ENCODE measurements at places on chromosomes 5 and 9.

DNA sequence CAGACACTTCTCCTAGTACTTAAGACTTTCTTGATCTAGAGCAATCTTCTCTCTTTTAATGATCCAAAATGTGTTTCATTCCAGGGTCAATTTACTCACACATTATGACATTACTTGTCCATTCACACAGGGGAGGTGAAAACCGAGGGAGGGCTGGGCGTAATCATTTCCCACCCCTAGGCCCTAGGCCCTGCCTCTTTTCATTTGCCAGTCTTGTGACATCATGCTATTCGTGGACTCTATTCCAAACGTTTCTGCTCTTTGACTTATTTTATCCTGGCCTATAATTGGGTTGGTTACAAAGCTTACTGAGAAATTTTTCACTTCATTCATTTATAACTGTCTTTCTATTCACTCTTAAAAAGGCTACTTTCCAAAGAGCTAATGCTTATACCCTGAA lies 2.4 kb downstream of the DCAF12 start:
- no peak for DNase-seq

DNA sequence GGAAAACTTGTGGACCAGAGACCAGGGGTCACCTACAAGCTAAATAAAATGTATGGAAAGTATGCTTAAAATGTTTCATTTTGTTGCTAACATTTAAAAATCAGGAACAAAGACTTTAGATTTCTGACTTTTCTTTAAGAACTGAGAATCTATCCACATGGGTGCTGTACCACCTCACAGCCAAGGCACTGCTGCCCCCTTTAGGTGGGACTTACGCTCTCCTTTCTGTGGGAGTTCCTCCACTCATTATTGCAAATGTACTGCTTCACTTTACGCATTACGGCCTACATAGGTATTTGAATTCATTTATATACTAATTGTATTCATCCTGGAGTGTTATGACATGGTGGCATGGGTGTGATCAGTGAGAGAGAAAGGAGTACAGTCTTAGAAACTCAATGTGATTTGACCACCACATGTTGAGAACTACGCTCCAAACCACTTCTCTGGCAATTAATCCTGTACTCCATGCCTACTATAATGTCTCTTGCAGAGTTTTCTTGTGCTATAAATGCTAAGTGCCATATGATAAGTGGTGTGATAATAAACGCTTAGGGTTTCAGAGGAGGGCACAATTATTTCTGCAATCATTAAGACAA lies 24.7 kb upstream of the CETN3 start:
- peak; percentile 12 for DNase-seq

GRCh38 chr9:3893519-3893918 lies 367.7 kb upstream of the RFX3 start:
- no peak for DNase-seq

- no peak for DNase-seq
Measured at GRCh38 chr5:170634256-170634990, 130.6 kb downstream of the KCNIP1 start.

DNA sequence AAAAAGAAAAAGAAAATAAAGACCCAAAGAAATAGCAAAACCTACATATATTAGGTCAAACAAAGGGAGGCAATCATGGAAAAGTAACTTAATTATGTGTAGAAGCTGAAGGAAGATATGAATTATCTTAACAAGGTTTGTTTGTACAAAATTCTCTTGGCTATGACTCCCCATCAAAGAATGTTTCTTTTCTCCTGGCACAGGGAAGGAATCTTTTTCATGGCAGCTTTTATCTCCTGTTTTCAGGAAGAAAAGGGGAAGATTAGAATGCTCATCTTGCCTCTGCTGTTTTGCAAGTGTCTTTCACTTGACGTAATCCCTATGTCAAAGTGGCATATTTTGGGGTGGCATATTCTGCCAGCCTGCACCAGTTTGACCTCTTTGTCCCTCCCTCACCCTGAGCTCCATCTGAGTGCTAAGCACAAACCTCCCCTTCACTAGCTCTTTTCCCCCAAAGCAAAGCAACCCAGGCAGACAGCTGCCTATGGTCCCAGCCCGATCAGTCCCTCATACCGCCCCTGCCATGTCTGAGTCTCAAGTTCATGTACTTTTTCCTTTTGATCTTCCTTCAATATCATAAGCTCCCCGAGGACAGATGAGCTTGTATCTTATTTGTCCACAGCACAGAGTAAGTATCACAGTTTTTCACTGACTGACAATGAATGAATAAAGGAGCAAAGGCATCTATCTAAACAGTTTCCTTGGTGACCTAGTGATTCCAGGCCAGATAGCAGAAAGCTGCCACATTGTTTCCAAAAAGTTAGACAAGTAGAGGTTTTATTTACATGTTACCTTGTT lies 242.8 kb upstream of the ANKRD55 start:
- no peak for DNase-seq

DNA sequence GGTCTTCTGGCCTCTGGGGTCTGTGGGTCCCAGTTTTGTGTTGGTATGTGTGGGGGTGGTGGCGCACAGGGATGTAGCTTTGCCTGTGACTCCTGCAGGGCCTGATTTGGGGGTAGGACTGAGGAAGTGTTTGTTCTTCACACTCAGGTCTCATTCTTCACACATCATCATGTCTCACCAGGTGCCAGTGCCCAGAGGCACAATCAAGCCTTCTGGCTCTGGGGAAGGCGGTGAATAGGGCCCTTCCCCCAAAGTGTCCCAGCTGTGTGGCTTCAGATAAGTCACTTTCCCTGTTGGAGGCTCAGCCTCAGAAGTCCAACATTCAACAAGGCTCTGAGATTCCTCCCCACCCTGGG lies 5.1 kb downstream of the DBN1 start:
- no peak for DNase-seq

- DNase-seq: no peak
Measured at GRCh38 chr9:107260437-107261081, 22.5 kb upstream of the RAD23B start.

DNA sequence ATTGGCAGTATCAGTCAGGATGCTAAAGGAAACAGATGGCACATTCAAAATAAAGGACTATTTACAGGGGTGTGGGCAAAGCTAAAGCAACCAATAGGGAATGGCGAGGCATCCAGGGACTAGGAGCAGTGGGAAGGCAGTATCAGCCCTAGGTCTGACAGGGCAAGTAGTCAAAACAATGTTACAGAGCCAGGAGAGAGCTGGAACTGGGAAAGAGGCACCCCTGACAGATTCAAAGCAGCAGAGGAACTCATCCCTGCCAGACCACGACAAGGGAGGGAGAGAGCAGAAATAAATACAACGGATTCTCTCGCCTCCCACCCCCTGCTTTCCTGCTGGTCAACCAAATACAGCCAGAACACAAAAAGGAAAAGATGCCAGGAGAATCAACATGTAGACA lies 371.5 kb downstream of the NR2F1-AS1 start:
- no peak for DNase-seq

GRCh38 chr5:154370119-154370518 lies 75.7 kb upstream of the SAP30L start:
- DNase-seq: no peak

- no peak for DNase-seq
Measured at GRCh38 chr9:20559231-20559890, 62.9 kb downstream of the MLLT3 start.

- DNase-seq: no peak
Measured at GRCh38 chr9:88056876-88057275, 81.4 kb downstream of the SPATA31C2 start.

GRCh38 chr9:89178830-89179539 lies 367 bp upstream of the SHC3 start:
- no peak for DNase-seq

- no peak for DNase-seq
Measured at GRCh38 chr9:133122935-133123611, 2.0 kb upstream of the RALGDS start.

DNA sequence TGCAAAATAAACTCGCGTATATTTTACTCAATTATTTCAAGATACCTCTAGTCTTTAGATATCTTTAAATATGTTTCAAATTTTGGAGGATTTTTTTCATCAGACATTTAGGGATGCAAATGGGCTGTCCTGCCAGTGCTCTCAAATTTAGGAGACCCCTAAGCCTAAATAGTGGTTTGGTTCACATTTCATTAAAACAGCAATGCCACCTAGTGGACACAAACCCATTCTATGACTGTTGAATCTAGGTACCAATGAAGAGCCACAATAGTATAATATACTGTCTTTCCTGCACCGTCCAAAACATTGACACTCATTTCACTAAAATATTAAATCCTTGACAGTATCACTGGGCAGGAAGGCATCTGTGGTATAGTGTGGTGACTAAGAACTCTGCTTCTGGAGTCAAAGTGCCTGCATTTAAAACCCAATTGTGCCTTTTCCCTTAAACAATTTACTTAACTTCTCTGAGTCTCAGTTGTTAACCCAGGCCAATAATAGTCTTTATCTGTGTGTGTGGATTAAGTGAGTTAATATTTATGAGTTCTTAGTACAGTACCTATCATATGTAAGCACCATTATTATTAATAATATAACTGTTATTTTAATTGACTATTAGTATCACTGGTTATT lies 148.0 kb downstream of the RORB start:
- peak; percentile 8 for DNase-seq

DNA sequence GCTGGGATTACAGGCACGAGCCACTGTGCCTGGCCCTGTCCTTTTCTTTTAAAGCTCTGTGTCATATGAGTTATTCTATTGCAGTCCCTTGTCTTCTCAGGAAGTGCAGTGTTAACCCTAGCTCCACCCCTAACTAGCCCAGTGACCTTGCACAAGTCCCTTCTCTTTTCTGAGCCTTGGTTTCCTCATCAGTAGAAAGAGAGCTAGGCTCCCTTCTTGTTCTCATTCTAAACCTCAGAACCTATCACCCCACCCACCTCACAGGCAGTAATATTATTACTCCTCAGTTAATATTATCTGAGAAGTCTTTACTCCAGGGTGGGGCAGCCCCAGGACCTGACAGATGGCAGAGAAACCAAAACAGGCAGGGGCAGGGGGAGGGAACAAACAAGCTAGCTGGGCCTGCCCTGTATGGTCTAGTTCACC lies 7.2 kb downstream of the CYFIP2 start:
- no peak for DNase-seq

GRCh38 chr5:72515211-72515610 lies 8.0 kb upstream of the ZNF366 start:
- no peak for DNase-seq

- DNase-seq: peak; percentile 79
Measured at GRCh38 chr9:71806901-71807307, 38.6 kb upstream of the CEMIP2 start.

DNA sequence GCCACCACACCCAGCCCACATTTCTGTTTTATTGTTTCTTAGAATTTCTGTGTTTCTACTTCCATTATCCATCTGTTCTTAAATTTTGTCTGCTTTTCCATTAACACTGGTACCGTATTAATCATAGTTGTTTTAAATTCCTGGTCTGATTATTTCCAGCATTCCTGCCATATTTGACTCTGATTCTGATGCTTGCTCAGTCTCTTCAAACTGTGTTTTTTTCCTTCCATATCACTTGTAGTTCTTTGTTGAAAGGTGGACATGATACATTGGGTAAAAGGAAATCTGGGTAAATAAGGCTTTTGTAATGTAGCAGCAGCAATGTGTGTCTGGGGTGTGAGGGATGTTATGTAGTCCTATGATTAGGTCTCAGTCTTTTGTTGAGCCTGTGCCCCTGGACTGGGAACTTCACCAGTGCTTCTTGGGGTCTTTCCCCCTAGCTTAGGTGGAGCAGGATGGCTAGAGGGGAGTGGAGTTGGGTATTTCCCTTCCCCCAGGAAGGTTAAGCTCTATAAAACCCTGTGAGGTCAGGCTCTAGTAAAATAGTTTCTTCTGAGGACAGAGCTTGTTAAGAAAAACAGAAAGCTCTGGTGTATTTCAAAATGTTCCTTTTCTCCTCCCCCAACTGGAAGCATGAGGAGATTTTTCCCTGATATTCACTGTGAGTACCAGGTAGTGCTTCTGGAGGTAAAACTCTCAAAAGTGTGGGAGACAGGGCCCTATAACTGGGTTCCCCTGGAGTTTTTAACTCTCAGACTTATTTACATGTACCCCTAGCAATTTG lies 10.1 kb upstream of the TMOD1 start:
- no peak for DNase-seq

DNA sequence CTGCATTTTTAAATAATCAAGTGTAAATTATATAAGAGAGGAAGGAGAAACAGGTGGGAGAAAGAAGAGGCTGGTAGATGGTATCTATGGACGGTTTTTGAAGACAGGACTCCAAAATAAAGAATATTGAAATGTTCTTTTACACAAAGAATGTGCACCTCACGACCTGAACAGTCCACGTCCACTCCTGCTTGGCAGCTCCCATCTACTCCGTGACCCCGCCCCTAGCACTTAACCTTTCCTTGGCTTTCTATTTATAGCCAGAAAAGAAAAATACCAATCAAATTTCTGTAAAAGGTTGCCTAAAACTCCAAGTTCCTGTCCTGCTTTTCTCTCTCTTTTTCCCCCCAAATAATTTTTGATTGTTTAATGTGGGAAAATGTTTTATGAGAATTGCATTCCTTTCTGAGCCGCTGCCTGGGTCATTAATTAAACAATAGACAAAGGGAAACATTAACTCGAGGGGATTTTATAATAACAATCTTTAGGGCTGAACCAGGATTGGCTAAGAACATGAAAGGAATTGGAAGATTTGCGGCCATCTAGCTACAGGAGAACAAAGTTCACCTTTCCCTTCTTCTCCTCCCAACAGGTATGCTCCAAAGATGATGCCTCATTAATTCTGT lies 173.6 kb upstream of the MAP3K1 start:
- no peak for DNase-seq

GRCh38 chr5:139638736-139639618 lies 9.2 kb upstream of the CXXC5 start:
- no peak for DNase-seq

GRCh38 chr5:31853398-31854135 lies 214.6 kb downstream of the PDZD2 start:
- DNase-seq: no peak

DNA sequence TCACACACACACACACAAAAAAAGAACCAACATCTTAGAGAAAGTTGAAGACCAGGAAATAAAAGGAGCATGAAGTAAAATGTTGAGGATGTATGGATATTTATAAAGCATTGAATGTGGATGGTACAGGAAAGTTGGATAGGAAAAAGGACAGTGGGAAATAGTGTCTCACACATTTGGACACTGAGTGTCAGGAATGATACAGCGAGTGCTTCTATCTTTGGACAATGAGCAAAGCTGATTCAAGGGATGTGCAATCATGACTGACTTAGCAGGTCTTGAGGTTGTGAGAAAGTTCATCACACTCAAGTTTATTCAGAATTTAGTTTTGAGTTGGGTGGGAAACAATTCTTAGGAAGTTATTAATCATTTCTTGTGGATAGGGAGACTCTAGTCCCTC lies 50.1 kb upstream of the SRP19 start:
- DNase-seq: no peak

GRCh38 chr9:757246-757881 lies 84.1 kb upstream of the DMRT1 start:
- DNase-seq: peak; percentile 29

GRCh38 chr5:36301858-36302603 lies at the start of gene RANBP3L:
Gene RANBP3L (minus strand): TSS chr5:36301902. CDS start chr5:36301416, 486 bp downstream.
- peak; percentile 40 for DNase-seq

GRCh38 chr5:169067751-169068173 lies 233.2 kb downstream of the SLIT3 start:
- DNase-seq: no peak

- DNase-seq: no peak
Measured at GRCh38 chr9:89871871-89872331, 267.1 kb downstream of the GADD45G start.

Measured in hippocampal formation (tissue), 2 donors.